ENCODE measurements at places on chromosomes 7 and 10. TPM values are rescaled to one million over a fixed set of nuclear protein-coding genes. Genes with fewer than 3 reads are reported as not detected.
A peak's percentile ranks its signal among the peaks of the same experiment; 100 is the strongest.

DNA sequence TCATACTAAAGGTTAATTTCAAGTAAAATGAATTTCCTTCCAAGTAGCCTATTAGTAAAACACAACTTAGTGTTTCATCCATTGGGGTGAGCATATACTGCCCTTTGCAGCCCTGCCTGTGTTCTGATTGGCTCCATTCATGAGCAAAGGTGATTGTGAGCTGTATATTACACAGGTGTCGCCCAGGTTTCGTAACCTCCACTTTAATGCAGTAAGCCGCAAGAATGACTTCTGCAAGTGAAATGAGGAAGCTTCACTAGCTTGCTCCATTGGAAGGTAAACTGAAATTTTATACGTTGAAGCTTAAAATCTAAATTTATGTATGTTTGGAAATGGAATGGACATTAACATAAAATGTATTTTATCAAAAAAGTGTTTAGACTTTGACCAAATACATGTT, 24.4 kb downstream of the MTURN start:
- no peak for DNase-seq

DNA sequence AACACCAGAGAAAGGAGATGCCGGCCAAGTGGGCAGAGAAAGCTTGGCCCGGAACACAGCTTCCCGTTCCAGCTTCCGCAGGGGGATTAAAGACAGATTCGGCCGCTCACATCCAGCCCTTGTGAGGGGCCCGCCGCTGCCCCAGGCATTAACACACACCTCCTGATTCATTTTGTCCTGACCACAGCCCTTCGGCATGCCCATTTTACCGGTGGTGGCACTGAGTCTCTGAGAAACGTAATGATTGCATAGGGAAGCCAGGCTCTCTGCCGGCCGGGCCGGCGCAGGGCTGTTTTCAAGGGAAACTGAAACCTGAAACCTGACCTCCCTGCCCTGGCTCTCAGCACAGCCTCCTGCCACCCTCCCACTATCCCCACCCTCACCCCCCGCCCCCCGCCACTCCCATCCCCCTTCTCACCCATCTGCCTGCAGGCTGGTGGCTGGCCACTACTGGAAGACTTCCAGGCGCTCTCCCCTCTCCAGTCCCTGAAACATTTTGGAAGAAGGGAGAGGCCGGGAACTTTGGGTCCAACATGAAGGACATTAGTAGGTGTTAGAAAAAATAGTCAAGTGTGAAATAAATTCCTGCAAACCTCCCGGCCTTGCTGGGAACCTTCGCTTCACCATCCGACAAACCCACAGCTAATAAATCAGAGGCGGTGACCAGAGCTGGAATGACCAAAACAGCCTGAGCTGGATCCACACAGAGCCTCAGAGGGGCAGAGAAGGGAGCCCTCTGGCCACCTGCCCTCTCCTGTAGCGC, 83.5 kb upstream of the CUX1 start:
- peak; percentile 29 for DNase-seq

SCART1 gene
- 1.6 TPM for total RNA-seq

DNA sequence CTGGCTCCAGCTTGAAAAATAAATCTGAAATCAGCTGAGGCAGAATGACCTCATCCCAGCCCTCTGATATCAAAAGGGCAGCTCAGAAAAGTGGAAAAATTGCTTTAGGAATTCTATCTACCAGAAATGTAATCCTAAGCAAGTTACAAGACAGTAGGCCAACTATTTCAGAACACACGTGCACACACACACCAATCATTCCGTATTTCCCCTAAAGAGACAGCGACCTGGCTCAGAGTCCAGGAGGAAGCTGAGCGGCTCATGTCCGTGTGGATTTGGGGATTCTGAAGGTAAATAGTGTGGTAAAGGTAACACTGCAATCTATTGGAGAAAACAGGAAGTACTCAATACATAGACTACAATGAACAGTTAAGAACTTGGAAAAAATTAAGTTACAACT, 288.2 kb downstream of the CALN1 start:
- no peak for DNase-seq

GPRIN2 gene
- 1.4 TPM for total RNA-seq

GRCh38 chr7:116499168-116500077, at the start of gene CAV2:
CAV2 (plus strand) TSS chr7:116499738; CDS start chr7:116499782, 44 bp downstream.
- peak; percentile 20 for DNase-seq

- DNase-seq, result no peak
Measured at GRCh38 chr10:69214666-69215131, 5.4 kb upstream of the HKDC1 start.

Measured in neural crest cell (in vitro differentiated cells).